ENCODE measurements at places on chromosomes 5 and 9.

DNA sequence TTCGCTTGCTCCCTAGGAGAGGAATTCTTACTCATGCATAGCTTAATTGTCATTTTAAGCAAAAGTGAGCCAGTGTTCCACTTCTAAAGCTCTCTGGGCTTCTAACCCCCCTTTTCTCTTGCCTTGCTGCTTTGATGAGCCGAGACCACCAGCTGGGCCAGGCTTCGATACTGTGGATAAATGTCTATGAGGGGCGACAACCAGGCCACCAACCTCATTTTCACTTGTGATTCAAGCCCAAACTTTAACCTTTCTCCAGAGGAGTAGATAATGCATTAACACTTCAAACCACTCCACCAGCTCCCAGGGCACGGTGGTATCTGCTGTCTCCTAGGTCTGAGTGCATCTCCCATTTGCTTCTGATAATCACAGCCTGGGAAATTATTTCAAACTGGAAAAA is 205.6 kb downstream of the PSAT1 start:
- no peak for ATAC-seq

- no peak for ATAC-seq
Observed at GRCh38 chr9:86978922-86979474, 31.7 kb upstream of the GAS1 start.

GRCh38 chr5:133032852-133033742 is 6.7 kb upstream of the ZCCHC10 start:
- peak; percentile 68 for ATAC-seq

DNA sequence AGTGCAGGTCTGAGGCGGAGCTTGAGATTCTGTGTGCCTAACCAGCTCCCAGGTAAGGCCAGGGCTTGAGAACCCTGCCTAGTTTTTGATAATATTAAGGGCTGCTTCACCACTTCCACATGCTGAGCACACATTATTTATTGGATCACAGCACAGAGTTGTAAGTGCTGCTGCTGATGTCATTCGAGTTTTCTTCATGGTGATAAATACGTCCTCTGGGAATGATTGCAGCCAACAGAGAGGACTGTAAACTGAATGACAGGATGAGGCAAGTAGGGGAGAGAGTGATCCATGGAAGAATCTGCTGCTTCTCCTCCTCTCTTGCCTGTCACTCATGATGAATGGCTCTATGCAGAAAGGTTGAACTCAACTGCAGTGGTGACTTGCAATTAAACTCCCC is 77.9 kb upstream of the VPS13A start:
- ATAC-seq = no peak

DNA sequence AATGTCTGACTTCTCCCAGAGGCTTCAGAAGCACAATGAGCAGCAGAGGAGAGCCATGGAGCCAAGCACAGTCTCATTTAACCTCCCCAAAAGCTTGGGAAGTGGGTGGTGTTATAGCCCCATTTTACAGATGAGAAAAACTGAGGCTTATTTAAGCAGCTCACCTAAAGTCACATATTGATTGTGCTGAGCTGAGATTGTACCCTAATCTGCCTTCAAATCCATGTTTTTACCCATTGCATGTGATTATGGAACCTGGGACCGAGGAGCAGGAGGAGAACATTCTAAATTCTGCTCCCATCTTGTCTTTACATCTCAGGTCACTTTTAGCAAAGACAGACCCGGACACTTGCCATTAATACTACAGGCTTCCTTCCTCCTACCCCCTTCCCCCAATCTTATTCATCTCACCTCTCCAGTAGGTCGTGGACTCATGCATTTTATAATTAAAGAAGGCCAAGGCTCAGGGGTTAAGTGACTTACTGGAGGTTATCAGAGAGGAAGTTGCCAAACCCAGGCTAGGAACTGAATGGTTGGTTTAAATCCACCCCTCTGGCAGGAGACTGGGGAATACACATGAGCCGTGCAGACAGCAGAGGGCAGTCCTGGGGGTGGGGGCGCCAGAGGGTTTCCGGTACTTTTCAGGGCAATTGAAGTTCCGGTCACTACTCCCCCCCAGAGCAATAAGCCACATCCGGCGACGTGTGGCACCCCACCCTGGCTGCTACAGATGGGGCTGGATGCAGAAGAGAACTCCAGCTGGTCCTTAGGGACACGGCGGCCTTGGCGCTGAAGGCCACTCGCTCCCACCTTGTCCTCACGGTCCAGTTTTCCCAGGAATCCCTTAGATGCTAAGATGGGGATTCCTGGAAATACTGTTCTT is 51.0 kb upstream of the IL17B start:
- peak; percentile 49 for ATAC-seq

GRCh38 chr5:39955156-39955555 is 530.4 kb upstream of the DAB2 start:
- ATAC-seq = no peak

- ATAC-seq = no peak
Observed at GRCh38 chr9:113523421-113524141, 60.1 kb downstream of the RGS3 start.

DNA sequence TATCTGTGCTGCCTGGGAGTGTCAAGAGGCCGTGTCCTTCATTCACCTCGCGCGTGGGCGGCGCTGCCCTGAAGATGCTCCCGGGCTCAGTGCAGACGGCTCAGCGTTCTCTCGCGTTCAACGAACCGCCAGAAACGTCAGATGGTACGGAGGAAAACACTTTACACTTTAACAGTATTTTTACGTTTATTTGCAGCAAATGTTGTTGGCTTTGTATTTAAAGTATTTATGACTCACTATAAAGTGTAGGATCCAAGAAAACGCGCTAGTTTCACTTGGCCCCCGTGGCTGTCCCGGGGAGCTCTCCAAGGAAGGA is 544 bp upstream of the ERCC6L2 start:
- peak; percentile 62 for ATAC-seq

DNA sequence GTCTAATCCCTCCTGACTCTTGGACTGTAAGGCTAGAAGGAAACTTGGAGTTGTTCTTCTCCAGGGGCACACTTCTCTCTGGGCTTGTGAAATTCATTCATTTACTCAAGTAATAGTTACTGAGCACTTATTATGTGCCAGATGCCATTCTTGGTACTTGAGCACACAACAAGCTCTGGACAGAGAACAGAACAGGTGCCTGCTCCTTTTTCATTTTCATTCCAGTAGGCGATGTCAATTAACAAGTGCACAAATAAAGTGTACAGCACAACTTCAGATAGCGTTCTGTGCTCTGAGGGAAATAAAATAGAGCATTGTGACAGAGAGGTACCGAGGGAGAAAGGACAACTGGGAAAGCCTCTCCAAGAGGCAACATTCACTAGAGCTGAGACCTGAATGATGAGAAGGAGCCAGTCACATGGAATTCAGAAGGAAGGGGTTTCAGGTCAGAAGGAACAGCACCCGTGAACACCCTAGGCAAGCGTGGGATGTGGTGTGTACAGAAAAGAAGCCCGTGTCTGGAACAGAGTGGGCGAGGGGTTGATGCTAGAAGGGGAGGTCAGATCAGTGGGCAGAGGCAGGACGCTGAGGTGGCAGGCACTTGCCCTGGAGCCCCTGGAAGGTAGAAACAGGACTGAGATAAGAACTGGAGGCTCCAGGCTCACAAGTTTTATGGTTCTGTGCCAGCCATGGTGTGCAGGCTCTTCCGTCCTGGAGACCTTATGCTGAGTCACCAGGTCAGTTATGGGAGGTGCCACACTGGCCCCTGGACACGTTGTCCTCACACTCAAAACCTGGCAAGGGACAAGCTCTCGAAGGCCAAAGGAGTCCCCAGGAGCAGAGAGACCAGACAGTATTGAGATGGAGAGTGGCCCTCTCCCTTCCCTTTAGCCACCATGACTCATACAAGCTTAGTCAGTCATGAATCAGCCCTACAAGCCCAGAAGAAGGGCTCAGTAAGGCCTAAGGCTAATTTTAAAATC is 7.2 kb upstream of the ABLIM3 start:
- ATAC-seq = peak; percentile 89

DNA sequence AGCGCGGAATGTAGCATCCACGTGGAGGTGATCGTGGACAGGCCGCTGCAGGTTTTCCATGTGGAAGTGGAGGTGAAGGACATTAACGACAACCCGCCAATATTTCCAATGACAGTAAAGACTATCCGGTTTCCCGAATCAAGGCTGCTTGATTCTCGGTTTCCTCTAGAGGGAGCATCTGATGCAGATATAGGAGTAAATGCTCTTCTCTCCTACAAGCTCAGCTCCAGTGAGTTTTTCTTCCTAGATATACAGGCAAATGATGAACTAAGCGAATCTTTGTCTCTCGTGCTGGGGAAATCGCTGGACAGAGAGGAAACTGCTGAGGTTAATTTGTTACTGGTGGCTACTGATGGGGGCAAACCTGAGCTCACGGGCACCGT is 598 bp downstream of the PCDHA2 start:
- no peak for ATAC-seq

GRCh38 chr9:120714088-120714845 is at the start of gene MEGF9:
MEGF9 (minus strand) TSS chr9:120714470; CDS start chr9:120714358, 112 bp downstream.
- peak; percentile 97 for ATAC-seq

DNA sequence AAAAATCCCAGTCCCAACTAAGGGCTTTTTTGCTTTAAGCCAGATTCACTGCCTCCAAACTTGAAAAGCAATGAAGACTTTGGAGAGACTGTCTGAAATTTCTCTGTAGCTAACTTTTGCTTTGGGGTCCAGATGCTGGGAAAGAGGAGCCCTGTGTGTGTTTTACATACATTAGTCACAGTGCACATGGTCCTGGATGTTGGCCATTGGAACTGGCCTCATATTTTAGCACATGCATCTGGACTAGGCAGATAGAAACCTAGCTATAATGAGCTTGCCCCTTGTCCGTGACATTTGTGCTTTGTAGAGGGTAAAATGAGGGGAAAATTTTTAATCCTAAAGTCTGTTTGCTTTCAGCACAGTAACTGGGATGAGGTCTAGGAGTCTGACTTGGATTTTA is 421.7 kb downstream of the CDK5RAP2 start:
- ATAC-seq = no peak

- ATAC-seq = no peak
Observed at GRCh38 chr9:70573308-70573707, 158.9 kb upstream of the KLF9 start.

- no peak for ATAC-seq
Observed at GRCh38 chr5:66129144-66129543, 15.0 kb upstream of the SREK1 start.

DNA sequence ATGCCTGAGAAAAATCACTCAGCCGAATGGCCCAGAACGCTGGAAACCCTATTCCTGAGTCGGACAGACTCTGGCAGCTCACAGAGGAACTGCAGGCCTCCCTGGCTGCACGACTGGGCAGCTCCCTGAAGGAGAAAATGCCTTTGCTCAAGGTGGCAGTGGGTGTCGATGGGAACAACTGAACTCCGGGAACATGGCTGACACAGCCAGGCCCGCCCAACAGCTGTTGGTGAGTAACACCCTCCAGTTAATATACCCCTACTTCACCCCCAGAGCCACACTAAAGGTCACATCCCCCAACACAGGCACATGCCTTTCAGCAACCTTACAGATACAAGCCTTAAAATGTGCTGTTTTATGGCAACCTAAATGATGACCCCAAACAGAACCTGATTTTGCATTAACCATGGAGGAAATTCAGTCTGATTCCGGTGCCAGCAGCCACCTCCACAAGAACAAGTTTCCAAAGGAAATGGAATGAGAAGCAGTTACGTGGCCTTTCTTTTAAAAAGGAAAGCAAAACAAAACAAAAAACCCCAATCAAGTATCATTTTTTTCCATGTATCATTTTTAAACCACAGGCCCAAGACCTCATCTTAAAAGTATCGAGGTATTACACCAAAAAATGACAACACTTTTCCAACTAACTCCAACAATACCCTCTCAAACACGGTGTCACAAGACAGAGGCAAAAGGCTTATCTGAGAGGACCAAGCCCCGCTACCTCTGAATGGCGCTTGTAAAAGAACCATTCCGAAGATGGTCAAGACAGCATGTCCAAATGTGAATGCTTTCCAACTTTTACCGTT is 3.1 kb downstream of the KLF9 start:
- no peak for ATAC-seq

- ATAC-seq = no peak
Observed at GRCh38 chr5:103667068-103667467, 104.5 kb upstream of the NUDT12 start.

DNA sequence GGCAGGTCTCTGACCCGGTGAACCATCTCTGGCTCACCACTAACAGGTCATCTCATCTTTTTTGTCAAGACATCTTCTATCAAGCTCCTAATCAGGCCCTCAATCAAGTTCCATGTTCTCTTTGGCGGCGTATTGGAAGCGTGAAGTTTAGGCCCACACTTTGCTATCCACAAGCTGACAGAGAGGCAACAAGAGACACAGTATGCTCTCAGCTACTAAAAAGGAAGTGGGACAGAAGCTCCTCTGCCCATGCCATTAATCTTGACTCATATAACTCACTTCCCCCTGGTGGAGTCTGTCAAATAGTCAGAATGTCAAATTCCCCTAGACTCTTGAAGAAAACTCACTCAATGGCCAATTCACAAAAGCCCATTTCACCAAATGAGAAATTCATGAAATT is 77.6 kb upstream of the TMC1 start:
- peak; percentile 34 for ATAC-seq

DNA sequence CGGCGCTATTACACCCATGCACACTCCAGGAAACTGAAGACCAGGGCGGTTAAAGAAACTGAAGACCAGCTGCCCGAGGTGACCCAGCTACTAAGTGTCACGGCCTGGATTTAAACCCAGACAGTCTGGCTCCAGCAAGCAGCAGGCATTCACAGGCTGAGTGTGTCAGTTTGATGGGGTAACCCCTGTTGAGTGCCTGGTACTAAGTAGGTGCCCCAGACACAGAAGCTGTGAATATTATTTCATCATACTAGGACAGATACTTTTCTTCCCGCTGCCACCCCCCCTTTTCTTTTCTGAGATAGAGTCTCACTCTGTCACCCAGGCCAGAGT is 7.3 kb downstream of the ENG start:
- ATAC-seq = peak; percentile 28

DNA sequence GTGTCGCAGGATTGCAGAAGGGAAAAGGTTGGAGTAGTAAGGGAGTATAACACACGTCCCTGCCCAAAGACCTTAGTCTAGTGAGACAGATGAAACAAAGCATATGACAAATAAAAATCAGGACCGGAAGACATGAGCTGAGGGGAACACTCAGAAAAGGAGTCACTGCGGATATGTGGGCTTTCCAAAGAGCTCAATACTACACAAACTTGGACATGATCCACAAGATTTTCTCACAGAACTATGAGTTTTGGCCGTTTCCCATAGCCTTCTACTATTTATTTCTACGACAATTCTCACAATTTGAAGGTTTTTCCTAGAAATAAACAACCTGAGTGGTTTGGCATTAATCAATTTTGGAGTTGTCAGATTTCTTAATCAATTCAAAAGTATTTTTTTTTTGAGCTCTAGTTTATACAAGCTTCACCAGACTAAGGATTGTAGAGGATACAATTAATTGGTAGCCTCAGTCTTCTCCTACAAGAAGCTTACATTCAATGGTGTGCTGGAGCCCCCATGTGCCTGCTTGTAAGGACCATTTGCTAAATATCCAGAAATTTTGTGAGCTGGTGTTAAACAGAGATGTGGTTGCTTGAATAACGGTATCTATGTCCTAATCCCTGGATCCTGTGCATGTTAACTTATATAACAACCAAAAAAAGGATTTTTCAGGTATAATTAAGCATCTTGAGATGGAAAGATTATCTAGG is 91.4 kb downstream of the ADAMTS12 start:
- ATAC-seq = no peak

GRCh38 chr5:20000416-20000815 is 12.4 kb upstream of the CDH18 start:
- no peak for ATAC-seq

Measured in esophagus mucosa (tissue), 1 donor.